ENCODE measurements at places on chromosomes 1 and 21.

- DNase-seq = no peak
Measured at GRCh38 chr1:232923739-232924386, 26.5 kb upstream of the NTPCR start.

GRCh38 chr1:110523011-110523410 is 4.0 kb upstream of the KCNA10 start:
- no peak for DNase-seq

GRCh38 chr1:91053630-91054029 is 31.8 kb upstream of the ZNF644 start:
- DNase-seq = no peak

DNA sequence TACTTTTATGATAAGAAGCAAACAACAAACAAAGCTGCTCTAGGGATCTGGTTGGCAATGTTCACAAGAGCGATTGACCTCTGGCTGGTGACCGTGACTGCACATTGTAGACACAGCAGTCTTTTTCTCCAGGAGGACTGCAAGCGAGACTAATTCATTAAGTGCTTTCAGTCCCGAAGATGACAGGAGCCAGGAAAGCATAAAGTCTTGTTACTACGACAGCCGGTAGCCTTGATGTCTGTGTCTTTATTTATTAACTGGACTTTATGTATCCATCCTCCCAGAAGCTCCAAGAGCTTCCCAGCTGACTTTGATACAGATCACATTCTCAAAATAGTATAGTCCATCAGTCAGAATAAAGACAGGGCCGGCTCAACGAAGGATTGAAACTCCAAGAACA is 18.2 kb downstream of the FAM163A start:
- no peak for DNase-seq

DNA sequence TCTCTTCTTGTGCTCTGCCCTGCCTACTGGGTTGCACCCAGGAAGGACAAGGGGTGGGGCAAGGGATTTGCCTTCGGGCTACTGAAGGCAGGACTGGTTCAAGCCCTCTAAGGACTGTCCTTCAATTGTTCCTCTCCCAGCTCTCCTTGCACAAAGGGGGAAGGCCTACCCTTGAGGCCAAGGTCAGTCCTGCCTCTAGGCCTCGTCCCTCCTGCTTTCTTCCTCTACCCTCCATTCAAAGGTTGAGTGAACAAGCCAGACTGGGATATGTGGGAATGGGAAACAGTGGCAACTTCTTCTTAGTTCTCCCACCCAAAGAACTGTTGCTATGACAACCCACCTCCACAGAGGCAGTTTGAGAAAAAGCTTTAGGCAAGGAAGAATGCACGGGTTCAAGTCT is 2.7 kb downstream of the LURAP1 start:
- DNase-seq = no peak

DNA sequence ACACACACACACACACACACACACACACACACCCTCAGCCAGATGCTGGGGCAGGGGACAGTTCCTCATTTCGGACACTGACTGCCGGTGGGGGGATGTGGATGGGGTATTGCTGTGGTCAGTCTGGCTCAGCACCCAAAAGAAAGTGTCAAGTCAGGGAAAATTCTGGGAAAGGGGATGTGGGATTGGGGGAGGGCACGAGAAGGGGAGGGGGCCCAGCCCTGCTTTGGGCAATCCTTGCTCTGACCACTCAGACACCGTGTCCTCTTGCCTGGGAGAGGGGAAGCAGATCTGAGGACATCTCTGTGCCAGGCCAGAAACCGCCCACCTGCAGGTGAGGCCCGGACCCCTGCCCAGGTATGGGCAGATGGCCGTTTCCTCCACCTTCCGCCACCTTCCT is at the start of gene C1QC:
Gene C1QC, plus strand, starts transcription at position 253 of the 400 bp plus-strand sequence. CDS start 391 bp downstream, outside the sequence.
- DNase-seq = no peak

DNA sequence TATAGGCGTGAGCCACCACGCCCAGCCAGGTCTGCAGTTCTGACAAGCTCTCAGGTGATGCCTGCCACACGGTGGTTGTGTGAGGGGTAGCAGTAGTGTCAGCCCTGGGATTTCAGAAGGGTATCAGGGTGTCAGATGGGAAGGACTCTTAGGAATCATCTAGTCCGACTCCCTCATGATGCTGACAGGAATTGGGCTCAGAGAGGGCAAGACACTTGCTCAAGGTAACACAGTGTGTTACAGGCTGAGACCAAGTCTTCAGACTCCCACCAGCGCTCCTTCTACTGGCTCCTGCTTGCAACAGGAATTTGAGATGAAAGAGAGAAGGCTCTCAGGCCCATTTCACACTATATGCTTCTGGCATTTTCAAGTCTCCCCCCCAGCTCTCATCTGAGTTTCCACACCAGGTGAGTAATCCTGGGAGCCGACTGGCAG is 6.9 kb downstream of the HTR1D start:
- no peak for DNase-seq

- no peak for DNase-seq
Measured at GRCh38 chr1:94501935-94502334, 39.6 kb downstream of the F3 start.

DNA sequence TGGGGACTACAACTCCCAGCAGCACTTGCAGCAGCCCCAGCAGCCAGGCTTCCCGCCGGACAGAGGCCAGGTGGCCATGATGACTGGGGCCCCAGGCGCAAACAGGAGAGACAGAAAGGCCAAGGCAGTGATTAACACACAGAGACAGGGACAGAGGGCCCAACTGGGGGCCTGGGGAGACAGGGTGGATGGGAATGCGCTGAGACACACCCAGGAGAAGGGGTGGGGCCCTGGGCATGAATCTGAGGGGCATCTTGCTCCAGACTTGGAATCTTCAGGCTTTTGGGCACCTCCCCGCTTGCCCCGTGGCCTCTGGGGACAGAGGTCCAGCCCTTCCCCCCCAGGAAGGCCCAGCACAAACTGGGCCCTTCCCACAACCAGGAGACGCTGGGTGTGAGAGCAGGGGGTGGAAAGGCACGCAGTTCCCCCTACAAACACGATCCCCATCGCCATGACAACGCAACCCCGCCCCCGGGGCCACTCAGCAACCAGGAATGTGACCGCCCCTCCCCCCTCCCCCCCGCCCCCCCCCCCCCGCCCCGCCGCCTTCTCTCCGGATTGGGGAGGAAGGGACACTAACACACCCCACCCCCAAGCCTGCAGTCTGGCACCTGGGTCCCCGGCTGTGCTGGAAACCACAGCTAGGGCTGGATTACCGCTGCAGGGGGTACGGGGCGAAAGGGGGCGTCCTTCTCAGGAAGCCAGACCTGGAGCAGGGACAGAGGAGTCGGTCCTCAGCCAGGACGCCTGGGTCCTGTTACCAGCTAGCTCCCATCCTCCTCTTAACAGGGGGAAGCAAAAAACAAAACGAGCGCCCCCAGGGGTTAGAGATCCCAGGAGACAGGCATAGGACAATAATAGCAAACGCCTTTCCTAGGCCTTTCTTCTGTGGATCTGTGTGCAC is 4.5 kb downstream of the HDGF start:
- DNase-seq = peak; percentile 97

GRCh38 chr21:19120591-19120990 is 717.0 kb upstream of the TMPRSS15 start:
- DNase-seq = no peak

GRCh38 chr21:18147678-18148077 is 97.0 kb upstream of the CHODL start:
- no peak for DNase-seq

DNA sequence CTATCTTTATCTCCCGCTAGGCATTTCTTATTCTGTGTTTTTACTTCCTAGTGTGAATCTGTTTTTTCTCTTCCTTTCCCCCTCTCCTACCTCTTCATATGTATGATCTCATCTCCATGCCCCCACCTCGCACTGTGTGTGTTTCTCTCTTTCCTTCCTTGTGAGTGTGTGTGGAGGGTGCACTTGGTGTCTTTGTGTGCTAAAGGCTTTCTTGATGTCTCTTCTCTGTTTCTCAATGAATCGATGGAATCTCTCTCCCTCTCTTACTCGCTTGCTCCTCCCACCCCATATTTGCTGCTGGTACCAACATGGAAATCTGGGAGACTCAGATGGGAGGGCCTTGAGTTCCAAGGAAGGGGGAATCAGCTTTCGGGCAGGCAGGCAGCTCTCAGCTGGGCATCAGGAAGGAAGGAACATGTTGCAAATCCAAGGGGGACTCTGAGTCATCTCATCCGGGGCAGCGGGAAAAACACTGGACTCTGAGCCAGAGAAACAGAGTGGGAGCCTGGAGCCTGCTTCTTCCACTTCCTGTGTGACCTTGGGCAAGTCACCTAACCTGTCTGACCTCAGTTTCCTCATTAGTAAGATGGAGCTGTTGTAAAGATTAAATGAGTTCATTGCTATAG is 147.5 kb downstream of the PTPRU start:
- DNase-seq = no peak

DNA sequence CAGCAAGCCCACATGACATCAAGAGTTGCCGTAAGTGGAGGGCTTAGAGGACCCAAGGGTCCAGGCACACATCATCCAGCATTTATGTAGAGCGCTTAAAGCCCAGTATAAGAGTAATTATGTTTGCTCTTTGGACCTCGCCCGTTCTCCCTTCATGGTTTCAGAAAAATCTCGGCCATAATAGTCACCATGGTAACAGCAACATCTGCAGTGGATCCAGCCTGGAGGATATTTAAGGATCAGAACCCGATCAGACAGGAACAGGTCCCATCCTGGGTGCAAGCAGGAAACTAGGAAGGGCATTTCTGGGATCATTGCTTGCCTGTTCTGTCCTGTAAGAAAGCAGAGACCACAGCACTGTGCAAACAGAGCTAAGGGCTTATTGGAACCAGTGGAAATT is 89.9 kb upstream of the KAZN start:
- no peak for DNase-seq

DNA sequence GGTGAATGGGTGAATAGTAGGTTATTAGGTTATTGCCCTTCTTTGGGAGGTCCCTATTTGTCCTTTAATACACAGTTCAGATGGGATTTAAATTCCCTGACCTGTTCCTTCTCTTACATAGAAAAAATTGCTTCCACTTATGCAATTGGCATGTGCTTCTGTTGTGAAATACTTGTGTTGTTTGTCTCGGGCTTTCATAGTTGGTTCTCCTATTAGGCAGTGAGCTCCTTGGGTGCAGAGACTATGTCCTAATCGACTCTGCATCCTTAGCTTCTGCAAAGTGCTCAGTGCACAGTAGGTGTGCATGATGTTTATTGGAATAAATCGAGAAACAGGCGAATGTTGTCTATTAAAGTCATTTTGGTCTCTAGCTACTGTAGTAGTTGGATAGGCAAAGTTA is 1.3 kb upstream of the PDE4B start:
- DNase-seq = no peak

DNA sequence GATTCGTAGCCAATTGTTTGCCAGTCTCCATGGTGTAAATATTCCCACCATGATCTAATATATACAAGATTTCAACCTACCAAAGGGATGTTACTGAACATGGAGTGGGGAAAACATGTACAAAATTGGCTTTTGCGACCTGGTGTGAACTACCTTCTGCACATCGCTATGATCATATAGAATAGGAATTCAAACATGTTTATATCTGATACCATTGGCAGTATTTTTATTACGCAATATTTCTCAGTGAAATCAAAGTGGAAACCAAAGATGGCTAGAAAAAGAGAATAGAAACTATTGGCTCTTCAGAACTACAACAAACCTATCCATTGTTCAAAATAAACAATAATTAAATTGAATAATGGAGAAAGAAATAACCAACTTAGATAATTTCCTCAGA is 285.1 kb downstream of the TPR start:
- no peak for DNase-seq

DNA sequence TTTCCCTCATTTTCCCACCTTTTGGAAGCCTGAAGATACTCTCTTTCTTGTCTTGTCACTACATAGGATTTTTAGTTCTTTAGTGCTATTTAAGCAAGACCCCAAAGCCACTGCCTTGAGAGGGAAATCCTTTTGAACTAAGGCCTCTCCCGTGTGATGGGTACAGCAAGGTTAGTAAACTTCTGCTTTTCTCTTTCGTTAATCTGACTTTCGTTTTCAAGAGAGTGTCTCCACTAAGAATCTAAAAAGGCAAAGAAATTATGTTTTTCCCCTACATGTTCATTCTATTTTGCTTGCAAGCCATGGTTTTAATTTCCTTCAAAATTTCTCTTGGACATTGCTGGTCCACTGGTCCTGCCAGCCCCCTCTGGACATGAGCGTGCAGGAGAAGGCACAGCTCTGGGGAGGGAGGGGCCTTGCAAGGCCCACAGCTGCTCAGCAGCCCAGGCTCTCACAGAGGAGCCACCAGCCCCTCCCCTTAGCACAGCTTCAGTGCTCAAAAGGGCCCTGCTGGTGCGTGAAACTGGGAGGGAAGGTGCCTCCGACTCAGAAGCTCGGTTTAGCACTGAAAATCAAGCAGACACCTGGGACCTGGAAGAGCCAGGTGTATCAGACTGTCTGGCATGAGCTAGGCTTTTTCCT is 210.9 kb upstream of the GALNT2 start:
- DNase-seq = no peak

- no peak for DNase-seq
Measured at GRCh38 chr1:3169665-3170356, 100.8 kb downstream of the PRDM16 start.

DNA sequence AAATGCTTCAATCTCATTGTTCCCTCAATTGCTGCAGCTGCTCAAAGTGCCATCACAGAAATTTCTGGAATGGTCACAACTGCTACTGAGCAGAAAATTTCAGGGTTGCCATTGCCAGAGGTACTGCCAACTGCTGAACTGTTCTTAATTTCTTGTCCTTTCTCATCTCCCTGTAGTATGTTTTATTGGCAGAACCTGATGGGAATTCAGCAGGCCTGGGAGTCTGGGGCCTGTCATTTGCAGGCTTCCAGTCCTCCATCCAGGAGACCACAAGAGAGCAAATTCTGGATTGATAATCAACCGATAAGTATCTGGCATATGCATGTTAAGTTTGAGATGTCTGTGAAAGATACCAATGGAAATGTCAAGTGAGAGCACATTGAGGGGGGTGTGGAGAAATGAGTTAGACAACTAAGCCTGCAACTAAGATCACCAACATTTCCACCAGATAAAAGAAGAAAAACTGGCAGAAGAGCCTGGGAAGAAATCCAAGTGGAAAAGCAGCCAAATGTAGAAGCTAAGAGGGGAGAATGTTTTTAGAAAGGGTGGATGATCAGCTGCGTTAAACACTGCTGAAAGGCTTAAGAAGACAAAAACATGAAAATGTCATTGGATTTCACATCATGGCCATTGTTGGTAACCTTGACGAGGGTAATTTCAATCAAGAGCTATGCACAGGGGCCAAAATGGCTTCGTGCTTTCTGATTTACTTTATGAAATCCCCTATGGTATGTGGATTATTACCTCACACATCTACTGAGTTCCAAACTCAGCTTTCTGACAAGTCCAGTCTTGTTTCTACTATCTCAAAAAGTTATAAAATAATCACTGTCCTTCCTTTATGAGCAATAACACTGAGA is 648.1 kb downstream of the PLPP3 start:
- peak; percentile 56 for DNase-seq

- DNase-seq = no peak
Measured at GRCh38 chr1:13812456-13813397, 112.7 kb downstream of the PRDM2 start.

GRCh38 chr1:165580931-165581871 is 37.4 kb downstream of the LRRC52 start:
- DNase-seq = no peak

DNA sequence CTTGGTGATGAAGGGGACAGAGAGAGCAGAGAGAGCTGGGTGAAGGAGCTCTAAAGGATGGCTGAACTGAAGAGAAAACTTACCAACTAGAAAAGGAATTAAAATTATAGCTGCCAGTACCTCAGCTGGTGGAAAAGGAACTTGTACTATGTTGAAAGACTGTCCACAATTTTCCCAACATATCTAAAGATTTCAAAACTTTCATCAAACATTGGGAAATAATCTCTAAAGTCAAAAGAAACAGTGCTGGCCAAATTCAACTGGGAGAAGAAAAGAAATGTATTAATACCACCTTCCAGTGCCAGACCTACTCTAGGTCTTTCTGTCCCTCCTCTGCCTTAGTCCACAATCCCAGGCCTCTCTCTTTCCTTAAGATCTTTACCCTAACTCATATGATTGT is 6.1 kb downstream of the SMG5 start:
- no peak for DNase-seq

Measured in femur (tissue), 1 donor.